ENCODE measurements at places on chromosomes 13 and 19.

DNA sequence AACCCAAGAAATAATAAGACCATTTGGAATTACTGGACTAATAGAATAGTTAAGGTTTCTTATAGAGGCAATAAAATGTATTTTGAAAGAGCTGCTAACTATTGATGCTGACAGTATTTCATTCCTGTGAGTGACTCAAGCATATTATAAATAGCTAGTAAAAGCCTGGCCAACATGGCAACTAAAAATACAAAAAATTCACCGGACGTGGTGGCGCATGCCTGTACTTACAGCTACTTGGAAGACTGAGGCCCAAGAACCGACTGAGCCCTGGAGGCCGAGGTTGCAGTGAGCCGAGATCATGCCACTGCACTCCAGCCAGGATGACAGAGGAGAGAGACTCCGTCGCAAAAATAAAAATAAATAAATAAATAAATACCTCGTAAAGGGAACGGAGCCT, 5.4 kb upstream of the ICAM3 start:
- DNase-seq: no peak

- no peak for DNase-seq
These were observed 605.3 kb upstream of the SLC10A2 start for GRCh38 chr13:103671547-103671946.

DNA sequence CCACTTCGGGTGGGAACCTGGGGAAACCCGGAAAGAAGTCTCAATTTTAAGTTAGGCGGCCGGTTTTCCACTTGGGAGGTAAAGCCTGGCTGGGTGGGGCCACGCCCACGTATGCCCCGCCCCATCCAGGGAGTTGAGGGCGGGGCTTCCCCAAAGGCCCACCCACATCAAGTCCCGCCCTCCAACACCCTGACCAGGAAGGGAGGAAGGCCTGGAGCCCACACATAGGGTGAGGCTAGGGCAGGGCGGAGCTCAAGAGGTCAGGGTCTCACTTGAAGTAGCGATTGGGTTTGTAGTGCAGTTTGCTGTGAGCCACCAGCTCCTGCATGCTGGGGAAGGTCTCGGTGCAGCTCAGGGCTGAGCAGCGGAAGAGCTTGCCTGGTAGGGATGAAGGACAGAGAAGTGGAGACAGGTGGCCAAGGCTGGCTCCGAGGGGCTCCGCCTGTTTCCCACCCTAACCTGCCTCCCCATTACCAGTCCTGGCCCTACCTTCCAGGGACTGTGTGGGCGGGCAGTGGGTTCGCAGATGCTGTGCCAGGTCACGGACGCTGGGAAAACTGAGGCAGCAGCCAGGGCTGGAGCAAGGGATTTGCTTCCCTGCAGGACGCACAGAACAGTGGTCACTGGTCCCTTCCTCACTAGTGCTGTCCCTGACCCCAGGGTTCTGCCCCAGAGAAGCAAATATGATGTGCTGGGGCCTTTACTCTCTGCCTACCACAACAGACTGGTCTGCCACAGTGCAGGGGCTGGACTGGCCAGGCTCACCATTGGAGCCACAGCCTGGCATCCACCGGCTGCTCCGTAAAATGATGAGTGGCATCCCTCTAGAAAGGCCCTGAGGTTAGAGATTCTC, 1.6 kb downstream of the ZNF414 start:
- DNase-seq: no peak

DNA sequence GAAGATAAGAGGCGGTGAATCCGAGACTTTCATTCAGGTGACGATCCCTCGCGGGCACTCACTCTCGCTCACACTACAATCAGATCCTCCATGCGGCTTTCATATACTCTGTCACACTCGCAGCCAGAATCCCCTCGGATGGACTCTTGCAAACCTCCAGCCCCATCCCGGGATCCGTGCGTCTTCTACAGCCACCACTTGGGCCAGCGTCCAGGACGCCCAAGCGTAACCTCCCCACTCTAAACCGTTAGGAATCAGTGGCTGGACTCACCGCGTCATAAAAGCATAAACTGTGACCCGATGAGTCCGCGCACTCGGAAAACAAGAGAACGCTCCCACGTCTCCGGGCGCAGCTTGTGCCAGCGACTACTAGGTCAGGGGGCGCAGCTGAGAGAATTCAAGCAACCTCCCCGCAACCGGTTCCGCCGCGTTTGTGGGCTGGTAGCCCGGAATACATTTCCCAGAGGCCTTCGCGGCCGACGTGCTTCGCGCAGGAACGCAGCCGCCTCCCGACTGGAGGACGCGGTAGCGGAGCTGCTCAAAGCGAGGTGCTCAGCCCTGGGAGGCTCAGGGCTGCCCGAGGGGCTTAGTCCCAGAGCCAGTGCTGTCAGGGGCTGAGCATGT, 27.6 kb downstream of the ZNF607 start:
- peak; percentile 47 for DNase-seq

DNA sequence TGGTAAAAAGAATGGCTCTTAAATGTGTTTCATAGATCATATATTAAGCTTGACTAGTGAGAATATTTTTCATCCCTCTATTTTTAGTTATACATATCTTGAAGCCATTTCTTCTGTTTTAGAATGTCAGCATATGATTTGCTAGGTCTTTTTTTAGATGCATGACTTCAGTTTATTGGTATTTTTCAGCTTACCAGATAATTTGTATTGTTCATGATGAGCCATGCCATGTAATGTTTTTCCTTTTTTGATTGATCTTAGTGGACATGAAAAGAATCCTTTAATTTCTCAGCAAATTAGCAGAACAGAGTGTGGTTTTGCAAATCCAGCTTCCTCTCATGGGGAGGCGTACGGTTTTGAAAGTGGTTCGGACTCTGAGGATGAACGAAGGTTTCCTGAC, 168.5 kb downstream of the LMO7 start:
- DNase-seq: no peak

DNA sequence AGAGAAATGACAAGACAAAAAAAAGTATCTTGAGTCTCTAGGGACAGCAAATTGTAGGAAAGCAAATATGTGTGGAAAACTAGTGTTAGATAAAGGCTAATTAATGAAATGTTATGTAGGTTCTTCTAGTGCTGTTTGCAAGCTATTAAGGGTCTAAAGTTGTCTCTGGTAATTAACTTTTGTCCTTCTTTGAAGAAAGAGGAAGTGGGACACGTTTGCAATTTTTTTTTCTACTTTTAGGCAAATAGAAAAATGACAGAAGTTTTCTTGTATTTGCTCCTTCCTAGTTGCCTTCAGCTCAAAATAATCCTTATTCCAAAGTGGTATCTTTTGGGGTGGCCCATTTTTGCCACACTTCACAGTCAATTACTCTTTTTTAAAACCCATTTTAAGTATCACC, 1877.7 kb upstream of the PRR20A start:
- no peak for DNase-seq

DNA sequence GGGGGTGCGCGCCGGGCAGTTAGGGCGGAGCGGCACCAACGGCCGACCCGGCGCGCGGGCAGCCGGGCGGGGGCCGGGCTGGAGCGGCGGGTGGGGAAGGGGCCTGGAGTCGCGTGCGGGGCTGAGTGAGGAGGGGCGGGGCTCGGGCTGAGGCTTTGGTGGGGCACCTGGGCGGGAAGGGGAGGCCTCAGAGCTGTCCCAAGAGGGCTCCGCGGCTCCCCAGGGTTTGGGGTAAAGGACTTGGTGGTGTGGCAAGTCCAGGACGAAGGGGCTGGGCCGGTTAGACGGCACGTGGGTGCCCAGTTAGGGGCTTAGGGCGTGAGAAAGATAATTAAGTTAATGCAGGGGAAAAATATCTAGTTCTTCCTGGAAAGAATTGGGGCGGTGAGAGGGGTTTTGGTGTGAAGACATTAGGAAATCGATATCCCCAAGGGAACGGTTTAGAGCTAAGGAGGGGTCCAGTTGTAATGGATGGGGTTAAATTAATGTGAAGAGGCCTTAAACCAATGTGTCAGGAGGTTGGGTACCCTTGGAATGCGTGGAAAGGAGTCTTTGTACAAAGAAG, 496 bp downstream of the ZNF574 start:
- DNase-seq: peak; percentile 10

DNA sequence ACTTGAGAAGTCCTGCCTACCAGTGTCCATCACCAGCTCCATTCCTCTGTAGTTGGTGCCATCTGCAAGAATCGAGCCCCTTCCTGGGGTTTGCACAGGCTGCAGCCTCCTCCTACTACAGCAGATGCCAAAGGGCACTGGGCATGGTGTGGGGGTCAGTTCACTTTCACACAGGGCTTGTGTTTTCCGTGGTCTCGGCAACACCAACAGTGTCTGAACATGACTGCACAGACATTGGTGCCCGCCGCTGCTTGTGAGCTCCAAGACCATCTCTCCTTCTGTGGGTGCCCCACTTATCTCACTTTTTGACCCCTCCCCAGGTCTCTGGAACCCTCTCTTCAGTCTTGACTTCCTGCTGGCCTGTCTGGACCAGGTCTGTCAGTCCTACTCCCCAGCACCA, 15.2 kb downstream of the ZNF446 start:
- no peak for DNase-seq

DNA sequence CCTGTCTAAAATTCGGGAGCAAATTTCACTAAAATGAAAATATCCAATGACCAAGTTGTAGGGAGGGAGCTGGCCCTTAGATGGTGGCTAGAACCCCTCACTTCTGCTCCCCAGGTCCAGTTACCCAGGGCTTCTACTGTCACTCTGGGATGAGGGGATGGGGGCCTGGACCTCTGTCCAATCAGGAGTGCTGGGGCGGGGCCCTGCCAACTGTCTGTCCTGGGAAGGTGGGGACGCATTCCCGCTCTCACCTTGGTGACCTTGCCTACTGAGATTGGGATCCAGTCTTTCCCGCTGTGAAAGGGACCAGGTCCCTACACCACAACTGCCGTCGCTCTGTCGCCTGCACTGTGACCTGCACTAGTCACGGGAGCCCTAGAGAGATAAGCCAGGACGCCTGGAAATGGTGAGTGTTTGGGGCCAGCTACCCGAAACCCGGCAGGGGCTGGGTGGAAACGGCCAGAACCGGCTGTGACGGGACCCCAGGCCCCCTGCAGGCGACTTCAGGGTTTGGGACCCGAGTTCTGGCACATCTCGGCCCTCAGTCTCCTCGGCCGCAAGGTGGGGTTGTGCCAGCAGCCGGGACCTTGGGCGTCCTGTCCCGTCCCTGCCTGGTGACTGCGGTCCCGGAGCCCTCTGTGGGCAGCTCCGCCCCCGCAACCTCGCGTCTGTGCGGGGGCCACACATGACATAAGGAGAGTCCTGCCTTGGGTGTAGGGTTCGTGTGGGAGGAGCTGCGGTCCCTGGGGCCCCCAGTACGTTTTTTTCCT, 22.8 kb downstream of the ZNF20 start:
- DNase-seq: no peak

- DNase-seq: no peak
These were observed 249.4 kb upstream of the PCDH20 start for GRCh38 chr13:61664801-61665705.

DNA sequence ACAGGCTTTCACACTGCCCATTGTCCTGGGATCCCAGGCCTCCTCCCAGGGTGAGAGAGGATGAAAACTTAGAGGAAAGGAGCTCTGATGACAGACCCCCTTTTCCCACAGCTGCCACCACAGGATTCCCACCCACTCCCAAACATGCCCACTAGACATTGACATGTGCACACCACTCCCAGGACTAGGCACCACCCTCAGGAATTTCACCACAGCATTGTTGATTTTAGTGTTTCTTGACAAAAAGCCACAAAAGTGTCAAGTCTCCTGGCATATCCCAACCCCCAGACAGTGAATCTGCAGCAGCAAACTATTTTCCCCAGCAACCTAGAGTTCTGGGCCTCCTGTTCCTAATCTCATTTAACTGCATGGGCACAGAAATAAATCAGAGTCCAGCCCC, 10.1 kb downstream of the ZNF714 start:
- DNase-seq: no peak

GRCh38 chr19:39407660-39408391, 1.2 kb downstream of the ZFP36 start:
- DNase-seq: no peak

DNA sequence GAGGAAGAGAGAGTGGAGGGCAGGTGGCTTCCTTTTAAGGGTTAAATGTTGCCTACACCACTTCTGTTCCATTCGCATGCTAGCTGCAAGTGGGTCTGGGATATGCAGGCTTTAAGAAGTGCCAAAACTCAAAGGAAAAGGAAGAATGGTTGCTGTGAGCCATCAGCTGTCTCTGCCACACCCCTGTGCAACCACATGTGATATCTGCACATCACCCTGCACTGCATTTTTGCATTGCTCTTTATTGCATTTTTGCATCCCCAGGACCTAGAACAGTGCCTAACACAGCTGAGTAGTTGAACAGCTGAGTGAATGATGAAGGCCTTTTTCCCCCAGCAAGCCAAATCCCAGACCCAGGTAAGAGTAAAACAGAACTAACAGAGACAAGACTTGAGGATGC, 136.1 kb downstream of the ZIC5 start:
- no peak for DNase-seq

DNA sequence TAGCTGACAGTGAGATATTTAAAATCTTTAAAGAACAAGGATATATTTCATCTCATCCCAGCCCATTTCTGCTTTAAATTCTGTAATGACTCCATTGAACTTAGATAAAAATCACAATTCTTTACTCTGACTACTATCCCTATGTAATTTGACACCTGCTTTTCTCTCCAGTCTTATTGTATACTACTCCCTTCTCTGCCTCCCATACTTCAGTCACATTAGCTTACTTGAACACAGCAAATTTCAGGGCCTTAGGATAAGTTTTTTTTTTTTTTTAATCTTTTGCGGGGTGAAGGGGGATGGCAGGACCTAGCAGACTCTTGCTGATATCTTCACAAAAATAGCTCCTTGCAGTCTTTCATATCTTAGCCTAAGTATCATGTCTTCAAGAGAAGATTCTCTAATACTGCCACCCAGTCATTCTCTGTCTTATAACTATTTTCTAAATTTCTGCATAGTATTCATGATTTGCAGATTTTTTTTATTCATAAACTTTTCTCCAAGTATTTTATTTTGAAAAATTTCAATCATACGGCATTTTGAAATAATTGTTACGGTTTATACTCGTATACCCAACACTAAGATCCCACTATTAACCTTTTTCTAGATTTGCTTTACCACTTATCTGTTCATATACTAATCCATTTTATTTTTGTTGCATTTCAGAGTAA, 151.4 kb downstream of the PCCA start:
- no peak for DNase-seq

GRCh38 chr19:44891016-44891882, at the start of gene TOMM40:
Gene TOMM40 (plus strand): TSS chr19:44891254. CDS start chr19:44891416, 162 bp downstream.
- DNase-seq: peak; percentile 96

- no peak for DNase-seq
These were observed 131.0 kb downstream of the DLEU7 start for GRCh38 chr13:50712456-50712855.

GRCh38 chr13:44514278-44514677, 61.9 kb downstream of the TSC22D1 start:
- no peak for DNase-seq

Measured in stimulated activated CD8-positive, alpha-beta memory T cell treated with anti-CD3 and anti-CD28 coated beads, Interleukin-15, amount 100 ng/mL, for 24 hours (primary cell).